ENCODE measurements at places on chromosomes 4 and X.

DNA sequence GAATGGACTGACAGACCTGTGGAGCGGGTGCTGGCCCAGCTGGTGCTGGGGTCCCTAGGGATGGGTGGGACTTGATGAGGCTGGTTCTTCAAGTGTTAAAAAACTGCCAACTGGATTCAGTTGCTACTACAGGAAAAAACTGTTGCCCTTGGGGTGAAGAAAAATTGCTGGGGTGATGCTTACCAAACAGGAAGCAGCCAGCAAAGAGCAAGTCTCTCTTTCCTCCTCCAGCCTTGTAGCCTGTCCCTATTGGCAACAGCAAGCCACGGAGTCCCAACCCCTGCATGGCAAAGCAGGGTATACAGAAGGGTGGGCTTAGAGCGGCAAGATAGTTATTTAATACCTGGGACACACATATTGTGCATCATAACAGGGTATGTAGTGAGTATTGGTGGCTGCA is 60.1 kb upstream of the ATP8A1 start:
- no peaks in the 10 kb centered on the region for H3K36me3 ChIP-seq
- no peak overlapping the region for H3K4me3 ChIP-seq
- no peak overlapping the region for H3K27ac ChIP-seq
- H3K27me3 ChIP-seq: no peaks in the 10 kb centered on the region
- H3K4me1 ChIP-seq: no peaks in the 10 kb centered on the region

DNA sequence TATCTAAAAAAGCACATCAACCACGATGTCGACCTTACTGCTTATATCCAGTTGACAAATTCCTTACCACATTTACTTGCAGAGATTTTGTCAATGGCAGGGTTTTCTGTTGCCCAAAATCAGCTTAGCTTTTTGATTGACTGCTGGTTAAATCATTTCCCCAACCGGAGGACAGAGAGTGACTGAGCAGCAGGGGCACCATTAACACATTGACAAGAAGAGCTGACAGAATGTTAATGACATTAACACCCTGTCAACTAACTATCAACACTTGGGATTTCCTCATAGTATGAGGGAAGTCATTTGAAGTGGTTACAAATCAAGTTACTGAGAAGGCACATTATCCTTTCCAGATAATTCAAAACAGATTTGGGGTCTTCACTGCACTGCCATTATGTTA is 368.4 kb downstream of the RPA4 start:
- no peak overlapping the region for H3K27ac ChIP-seq

DNA sequence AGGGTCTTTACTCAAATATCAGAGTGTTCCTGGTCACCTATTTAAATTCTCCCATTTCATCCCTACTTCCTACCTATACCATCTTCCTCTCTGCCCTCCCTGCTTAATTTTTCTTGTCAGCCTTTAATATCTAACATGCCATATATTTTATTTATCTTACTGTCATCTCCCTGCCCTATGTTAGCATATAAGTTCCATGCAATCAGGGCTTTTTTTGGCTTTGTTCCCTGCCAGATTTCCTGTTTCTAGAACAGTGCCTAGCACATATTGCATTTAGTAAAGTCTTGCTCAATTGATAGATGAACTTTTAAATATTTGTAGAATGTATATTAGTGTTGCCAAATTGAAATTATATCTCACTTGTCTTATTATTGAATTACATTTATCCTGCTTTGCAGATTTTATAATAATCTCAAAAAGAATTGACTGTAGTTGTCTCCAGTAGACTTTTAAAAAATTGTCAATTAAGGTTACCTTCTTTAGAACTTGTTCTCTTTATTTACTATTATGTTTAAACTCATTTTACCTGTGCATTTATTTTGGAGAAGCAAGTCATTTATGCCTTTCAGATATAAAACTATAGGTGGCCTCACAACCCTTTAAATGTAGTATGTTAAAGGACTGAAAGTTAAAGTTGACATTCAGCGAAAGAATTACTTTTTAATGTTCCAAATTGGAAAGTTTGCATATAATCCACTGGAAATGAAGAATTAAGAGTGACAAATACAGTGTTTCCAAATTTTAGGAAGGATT is 108.2 kb upstream of the BMPR1B start:
- H3K27ac ChIP-seq: no peak overlapping the region
- peaks cover 4% of the 10 kb centered on the region for H3K4me1 ChIP-seq
- no peak overlapping the region for H3K4me3 ChIP-seq
- no peaks in the 10 kb centered on the region for H3K27me3 ChIP-seq

- H3K27ac ChIP-seq: peak overlapping the region; percentile 93
- H3K36me3 ChIP-seq: no peaks in the 10 kb centered on the region
These were observed 15.4 kb downstream of the UTP3 start for GRCh38 chr4:70703619-70704214.
